H1 (cell line): ENCODE measurements at places on chromosomes 13 and 19.
A peak's percentile ranks its signal among the peaks of the same experiment; 100 is the strongest.

GRCh38 chr19:55175117-55175867, 4.8 kb downstream of the SYT5 start:
- peak; percentile 60 for DNase-seq

DNA sequence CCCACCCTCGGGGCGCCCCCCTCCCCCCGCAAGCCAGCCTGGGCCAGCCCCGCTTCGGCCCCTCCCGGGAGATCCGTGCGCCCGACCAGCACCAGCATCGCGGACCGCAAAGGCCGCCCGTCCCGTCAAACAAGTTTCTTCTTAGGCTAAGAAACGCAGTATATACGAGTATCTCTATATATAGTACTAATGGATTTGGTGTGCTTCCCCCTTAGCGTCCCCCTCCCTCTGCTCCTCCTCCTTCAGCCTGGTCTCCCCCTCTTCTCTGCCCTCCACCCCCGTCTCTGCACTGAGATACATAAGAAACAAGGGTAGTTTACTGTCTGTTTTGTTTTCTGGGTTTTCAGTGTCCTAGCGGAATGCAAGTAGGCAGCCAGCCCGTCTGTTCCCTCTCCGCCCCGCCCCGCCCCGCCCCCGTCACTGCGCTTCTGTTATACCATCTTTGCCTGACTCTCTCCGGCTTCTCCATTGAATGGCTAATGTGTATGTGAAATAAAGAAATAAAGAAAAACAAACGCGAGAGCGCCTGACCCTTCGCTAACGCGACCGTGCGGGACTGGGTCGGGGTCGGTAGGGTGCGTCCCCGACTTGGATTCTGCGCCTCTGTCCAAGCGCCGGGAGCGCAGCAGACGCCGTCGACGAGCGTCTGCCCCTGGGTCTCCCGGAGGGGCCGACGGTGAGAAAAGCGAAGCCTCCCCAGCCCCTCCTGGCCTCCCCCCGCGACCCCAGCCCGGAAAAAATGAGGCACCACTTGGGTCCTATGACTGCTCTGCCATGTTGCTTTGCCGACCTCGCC, 4.2 kb downstream of the LYL1 start:
- peak; percentile 60 for DNase-seq

DNA sequence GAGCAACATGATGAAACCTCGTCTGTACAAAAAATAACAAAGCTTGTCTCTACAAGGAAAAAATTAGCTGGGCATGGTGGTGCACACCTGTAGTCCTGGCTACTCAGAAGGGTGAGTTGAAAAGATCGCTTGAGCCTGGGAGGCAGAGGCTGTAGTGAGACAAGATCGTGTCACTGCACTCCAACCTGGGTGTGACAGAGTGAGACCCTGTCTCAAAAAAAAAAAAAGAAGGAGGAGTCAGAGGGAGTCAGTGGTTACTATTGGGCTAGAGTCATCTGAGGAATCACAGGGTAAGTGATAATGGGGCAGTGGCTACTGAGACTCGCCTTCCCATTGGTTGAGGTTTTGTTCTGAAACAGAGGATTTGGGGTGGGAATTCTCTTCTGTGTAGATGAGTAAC, 1.9 kb upstream of the GPI start:
- DNase-seq: no peak

DNA sequence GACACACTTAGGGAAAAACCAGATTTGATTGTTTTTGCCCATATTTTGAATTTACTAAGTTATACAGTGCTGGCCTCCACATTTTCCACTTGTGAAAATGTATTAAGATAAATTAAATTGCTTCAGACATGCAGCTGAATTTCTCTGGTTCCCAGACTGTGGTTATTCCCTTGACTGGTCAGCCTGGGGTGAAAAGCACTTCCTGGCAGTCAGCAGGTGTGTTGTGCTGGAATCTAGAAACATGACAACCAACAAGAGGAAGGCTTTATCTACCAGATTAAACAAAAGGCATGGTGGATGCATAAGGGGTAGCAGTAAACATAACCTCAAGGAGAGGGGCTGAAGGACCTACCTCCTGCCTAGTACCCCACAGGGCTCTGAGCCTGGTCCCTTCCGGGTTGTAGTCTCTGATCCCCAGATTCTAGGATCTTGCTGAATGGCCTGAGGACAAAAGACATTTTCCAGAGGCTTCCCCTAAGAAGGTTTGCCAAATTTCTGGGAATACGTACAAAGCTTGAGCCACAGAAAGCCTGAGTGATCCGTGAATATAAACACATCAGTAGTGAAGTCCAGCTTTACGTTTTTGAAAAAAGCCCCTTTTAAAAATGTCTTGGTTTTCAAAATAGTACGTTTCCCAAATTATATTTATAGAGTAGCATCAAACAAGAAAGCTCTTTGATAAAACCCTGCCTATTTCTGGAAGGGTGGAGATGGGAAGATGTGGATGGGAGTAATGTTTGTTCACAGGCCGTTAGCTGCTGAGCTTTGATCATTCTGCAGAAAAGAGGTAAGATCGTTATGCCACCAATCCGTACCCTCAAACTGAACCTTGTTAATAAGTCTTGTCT, 133.4 kb downstream of the LACC1 start:
- no peak for DNase-seq
